ENCODE measurements at places on chromosomes 2 and 18.

- DNase-seq = no peak
Measured at GRCh38 chr2:25756536-25756935, 83.2 kb upstream of the DTNB start.

DNA sequence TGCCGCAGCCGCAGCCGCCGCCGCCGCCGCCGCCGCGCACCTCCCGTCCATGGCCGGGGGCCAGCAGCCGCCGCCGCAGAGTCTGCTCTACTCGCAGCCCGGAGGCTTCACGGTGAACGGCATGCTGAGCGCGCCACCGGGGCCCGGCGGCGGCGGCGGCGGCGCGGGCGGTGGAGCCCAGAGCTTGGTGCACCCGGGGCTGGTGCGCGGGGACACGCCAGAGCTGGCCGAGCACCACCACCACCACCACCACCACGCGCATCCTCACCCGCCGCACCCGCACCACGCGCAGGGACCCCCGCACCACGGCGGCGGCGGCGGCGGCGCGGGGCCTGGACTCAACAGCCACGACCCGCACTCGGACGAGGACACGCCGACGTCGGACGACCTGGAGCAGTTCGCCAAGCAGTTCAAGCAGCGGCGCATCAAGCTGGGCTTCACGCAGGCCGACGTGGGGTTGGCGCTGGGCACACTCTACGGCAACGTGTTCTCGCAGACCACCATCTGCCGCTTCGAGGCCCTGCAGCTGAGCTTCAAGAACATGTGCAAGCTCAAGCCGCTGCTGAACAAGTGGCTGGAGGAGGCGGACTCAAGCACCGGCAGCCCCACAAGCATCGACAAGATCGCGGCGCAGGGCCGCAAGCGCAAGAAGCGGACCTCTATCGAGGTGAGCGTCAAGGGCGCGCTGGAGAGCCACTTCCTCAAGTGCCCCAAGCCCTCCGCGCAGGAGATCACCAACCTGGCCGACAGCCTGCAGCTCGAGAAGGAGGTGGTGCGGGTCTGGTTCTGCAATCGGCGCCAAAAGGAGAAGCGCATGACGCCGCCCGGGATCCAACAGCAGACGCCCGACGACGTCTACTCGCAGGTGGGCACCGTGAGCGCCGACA, 2.4 kb downstream of the POU3F3 start:
- no peak for DNase-seq

DNA sequence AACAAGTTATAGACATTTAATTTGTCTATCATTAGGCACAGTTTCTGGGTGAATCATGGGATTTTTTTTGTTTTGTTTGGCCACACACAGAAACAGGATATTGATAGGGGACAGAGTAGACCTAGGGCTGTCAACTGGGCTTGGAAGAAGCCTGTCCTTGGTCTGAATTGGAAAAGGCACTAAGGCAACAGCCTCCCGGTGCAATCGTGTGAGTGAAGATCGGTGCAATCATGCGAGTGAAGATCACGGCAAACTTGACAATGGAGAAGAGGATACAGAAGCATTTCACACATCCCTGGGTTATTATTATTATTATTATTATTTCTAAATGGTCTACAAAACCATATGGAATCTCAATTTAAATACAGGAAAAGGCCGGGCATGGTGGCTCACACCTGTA, 94.5 kb downstream of the ACKR3 start:
- no peak for DNase-seq

DNA sequence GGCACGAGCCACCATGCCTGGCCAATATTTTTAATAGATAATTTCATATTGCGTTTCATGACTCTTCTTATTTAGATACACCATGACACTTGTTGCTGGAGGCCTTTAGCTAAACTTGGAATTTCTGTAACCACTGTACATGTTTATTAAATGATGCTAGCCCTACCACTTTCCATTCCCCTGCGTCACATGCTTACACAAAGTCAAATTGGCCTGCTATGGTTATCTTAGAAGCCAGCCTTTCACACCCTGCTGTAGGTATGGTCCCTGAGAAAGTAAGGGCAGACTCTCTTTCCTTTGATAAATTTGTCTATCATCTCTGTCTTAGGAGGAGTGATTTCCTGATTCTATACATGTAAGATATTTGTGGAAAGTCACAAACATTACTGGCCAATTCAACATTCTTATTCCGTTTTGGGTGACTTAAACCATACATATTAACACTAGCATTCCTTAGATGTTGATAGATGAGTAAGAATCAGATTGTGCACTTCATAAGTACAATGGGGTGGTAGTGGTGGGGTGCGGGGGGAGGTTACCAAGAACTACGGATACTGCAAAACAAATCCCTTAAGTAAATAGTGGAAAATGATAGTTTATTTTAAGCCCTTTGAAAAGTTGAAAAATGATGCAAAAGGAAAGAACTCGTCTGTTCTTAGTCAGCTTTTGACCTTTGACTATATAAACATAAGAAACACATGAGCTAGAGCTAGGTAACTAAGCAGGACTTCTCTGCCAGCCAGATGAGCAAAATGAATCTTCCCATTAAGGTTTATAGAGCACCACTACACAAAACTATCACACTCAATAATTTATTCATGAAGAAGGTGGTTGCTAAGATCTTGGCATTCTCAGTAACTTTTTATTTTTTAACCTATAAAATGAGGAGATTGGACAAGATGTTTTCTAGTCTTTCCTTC, 7.9 kb upstream of the NDUFV2 start:
- DNase-seq = no peak

DNA sequence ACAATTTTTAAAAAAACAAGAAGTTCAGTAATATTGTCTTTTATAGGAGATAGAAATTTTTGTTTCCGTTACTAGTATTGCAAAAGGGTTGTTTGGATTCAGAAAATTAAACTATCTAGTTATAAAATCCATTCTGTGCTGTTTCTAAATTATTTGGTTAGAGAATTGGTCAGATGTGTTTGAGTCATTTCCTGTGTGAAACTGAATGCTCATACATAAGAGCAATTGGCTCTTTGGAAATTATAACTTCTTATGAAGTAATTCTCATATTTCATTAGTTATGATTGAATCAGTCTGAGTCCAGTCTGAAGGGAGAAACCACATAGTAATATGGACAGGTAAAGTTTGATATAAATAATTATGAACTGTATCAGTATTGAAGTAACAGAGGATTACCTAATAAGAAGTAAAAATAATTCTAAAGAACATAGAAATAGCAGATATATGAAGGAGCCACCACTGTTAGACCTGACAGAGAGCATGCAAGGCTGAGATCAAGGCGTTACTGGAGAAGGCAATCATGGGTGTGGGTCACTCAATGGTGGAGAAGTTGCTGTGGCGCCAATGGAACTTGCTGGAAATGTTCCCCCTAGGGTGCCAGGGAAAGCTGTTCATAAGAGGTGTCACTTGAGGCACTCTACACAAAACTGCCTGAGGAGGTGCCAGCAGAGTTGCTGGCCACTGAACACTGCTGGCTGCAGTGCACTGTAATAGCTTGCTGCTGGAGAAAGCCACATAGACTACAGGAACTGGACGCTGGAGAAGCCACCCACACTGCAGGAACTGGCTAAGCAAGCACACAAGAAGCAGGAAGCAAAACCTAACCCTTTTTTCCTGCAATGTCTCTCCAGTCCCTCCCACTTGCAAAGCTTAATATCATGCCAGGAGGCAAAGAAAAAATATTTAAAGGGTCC, 18.0 kb upstream of the FAP start:
- DNase-seq = no peak

- DNase-seq = no peak
Measured at GRCh38 chr2:217195658-217196446, 336.0 kb upstream of the TNP1 start.

DNA sequence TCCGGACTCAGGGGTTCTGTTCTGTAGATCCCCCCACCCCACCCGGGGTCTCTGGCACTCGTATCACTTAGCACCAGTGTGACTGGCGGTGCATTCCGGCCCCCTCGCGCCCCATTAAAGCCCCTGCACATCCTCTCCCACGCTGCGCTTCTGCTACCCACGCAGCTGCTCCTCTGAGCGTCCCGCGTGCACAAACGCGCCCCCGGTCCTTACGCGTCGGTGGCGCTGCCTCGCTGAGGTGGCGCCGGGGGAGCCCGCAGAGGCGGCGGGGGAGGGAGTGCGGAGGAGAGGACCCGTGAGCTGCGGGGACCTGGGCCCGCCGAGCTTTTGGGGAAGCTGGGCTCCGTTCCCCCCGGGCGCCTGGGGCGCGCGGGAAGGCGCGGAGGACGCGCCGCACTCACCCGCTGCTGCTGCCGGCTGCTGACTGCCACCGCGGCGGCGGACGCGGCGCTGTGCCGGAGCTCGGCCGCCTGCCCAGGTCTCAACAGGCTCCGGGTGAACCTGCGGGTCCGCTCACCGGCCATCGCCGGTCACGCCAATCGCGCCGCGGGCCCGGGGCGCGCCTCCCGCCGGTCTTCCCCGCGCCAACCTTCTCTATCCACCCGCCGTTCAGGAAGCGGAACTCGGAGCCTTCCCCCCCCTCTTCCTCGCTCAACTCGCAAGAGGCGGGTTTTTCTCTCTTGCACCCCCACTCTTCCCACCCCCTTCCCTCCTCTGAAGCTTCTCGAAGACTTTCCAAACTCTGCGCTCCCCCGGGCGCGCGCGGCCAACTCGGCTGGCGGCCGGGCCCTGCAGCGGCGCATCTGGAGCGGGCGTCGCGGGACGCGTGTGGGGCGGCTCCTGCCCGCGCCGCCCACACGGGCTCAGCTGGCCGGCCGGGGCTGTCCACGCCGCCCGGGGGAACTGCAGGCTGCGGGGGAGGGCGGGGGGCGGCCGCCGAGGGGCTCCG, at the start of gene DOCK10:
TSS of gene DOCK10 (minus strand) at position 618 of the 949 bp plus-strand sequence. CDS start at position 524, 94 bp downstream.
- peak; percentile 29 for DNase-seq

GRCh38 chr2:70084973-70085710, 2.1 kb upstream of the PCBP1 start:
- peak; percentile 62 for DNase-seq

DNA sequence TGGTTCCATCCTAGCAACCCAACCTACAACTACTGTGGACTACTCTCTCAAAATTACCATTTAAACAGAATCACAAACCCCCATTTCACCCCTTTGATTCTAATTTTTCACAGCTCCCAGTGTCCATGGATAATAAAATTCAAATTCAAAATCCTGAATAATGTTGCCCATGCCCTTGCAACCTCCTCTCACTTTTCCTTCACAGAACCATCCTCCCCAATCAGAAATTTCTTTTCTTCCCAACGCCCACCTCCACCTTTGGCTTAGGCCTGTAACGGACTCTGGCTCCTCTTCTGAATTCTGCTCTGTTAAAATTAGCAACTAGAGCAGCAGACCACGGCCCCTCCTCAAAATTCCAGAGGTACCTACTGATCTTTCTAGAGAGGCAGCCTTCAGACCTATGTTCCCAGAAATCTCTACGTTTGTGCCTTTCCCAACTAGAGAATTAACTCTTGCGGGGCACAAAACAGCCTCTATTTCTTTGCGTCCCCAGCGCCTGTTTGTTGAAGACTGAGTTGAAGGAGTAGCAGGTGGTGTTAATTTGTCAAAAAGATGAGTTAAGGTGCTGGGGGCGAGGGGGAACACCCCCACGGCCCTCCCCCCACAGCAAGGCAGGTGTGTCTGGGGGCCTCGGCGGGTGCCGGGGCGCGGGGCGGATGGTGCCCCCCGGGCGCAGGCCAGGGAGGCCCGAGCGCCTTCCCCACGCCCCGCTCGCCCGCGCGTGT, 428 bp upstream of the MAP3K20 start:
- no peak for DNase-seq

GRCh38 chr2:174630107-174630506, 32.5 kb upstream of the WIPF1 start:
- no peak for DNase-seq

GRCh38 chr2:46142546-46143428, 154.4 kb upstream of the EPAS1 start:
- DNase-seq = no peak

DNA sequence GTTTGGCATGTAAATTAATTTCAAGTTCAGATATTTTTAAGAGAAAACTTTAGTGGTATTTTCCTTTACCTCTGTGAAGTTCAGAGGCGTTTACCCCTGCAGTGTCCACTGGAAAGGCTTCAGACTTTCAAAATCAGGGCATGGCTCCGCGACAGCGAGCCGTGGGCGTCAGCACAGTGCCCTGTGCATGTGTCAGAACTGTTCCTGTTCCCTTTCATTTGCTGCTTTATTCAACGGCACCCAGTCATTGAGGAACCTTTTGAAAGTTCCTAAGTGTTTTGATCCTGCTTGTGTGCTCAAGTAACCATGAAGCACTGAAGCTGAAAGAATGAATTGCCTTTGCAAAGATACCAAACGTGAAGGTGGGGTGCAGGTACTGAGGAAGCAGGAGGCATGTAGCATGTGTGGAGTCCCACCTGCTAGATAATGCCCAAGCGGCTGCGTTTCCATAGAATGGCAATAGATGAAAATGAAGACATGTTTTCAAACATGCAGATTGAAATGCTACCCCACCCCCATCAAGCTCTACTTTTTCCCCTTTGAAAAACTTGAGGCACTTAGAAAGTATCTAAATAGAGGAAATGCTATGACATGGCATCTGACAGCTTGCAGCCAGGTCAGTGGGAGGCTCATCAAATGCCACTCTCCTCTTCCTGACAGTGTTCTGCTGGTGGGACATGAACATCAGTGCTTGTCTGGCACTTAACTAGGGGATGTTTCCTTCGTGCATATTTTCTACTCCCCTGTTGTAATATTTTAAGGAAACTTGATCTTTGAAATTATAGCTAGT, 148.6 kb downstream of the ZNF236 start:
- DNase-seq = no peak

GRCh38 chr2:41947701-41948396, 100.0 kb upstream of the PKDCC start:
- DNase-seq = no peak

GRCh38 chr2:64533882-64534281, 9.8 kb downstream of the AFTPH start:
- DNase-seq = no peak

- DNase-seq = no peak
Measured at GRCh38 chr2:170222298-170222697, 44.4 kb downstream of the MYO3B start.

GRCh38 chr2:149994057-149994728, 406.6 kb upstream of the MMADHC start:
- DNase-seq = no peak

- no peak for DNase-seq
Measured at GRCh38 chr2:229269941-229270340, 1.1 kb downstream of the PID1 start.

DNA sequence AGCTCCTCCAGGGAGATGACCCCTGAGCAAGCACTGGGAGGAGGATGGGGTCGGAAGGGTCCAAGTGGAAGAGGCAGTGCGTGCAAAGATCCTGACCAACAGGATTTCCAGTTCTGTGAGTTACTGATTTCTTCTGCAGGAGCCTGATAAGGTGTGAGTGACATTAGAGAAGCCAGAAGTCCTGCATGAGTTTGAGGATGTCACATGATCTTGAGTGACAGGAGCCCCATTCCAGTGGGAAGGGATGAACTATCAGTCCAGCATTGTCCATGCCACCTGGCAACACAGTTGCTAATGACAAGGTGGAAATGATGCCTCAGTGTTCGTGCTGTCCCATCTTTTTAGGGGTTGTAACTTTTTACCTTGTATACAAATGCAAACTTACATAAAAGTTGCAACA, 285.1 kb upstream of the HDAC4 start:
- no peak for DNase-seq

GRCh38 chr2:163801486-163801885, 65.7 kb upstream of the FIGN start:
- DNase-seq = no peak

GRCh38 chr2:37619230-37619958, 52.0 kb downstream of the CDC42EP3 start:
- no peak for DNase-seq
